ENCODE measurements at places on chromosomes 2 and 18.

GRCh38 chr2:238872026-238872425 is 24.1 kb downstream of the TWIST2 start:
- DNase-seq: no peak

DNA sequence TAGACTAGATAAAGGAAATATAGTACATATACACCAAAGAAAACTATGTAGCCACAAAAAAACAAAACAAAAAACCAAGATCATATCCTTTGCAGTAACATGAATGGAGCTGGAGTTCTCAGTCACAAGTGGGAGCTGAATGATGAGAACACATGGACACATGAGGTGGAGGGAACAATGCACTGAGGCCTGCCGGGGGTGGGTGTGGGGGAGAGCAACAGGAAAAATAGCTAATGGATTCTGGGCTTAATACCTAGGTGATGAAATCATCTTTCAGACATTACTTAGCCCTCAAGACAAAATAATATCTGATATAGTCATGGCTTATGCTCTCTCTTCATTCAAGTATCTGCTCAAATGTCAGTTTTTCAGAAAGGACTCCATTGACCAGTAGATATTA is 930.6 kb downstream of the LRP1B start:
- DNase-seq: peak; percentile 37

- DNase-seq: no peak
Observed at GRCh38 chr2:129910446-129911362, 68.8 kb upstream of the RAB6C start.

DNA sequence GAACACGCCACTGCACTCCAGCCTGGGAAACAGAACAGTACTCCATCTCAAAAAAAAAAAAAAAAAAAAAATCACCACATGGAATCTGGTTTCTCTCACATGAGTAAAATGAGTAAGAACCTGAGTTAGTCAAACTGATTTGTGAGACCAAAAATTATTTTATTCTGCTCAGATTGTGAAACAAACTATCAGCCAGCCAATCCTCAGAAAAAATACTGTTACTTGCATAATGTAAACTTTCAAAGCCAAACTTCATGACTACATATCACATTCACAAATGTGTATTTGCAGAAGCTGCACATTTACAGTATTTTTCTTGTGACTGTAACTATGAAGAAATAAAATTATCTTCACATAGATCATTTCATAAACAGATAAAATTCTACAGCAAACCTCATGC is 23.2 kb downstream of the SUMO1 start:
- DNase-seq: no peak

DNA sequence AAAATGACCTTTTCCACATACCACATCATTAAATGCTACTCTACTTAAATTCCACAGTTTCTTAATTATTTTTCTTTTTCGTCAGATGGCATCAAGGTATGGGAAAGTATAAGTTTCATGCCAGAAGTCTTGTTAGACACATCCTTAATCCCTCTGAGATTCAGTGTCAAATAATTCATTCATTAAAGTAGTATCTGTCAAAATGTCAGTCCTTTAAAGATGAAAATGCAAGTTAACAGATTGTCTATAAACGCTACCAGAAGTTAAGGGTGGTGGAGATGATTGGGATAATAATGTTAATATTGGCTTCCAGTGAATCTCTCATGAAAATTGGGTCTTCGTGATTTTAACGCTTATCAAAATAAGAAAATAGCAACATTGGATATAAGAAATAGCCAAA is 504.2 kb upstream of the LINC00305 start:
- no peak for DNase-seq

- no peak for DNase-seq
Observed at GRCh38 chr2:120846406-120847095, 110.9 kb downstream of the GLI2 start.

DNA sequence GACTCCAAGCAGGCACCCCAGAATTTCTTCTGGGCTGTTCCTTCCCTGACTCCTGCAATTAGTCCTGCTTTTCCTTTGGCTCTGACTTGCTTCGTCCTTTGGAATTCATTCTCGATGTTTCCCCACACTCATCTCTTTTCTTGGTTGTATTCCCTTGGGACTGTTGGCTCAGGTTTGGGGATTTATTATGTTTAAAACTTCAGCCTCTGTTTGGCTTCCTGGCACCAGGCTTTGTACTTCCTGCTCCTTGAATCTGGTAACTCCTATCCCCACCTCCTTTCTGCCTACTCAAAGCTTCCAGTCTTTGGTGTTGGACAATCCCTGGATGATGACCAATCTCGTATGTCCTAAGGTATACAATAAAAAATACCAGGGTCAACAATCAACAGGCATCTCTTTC is 1.8 kb upstream of the KCNE4 start:
- DNase-seq: no peak

GRCh38 chr2:9230051-9230802 is 23.6 kb downstream of the ASAP2 start:
- DNase-seq: no peak

DNA sequence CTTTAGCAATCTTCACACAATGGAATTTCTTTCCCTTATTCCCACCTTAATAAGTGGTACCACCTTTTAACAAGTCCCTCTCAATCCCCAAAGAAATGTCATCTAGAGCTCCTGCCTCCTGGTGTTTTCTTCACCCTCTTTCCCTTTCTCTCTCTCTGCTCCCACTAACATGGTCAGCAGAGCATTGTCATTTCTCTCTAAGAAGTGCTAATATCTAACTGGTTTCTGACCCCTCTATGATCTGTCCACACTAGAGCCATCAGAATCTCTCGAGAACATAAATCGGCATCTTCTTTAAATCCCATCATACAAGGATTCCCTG is 161.2 kb upstream of the DTNA start:
- DNase-seq: no peak

GRCh38 chr2:193373120-193373519 is 1178.4 kb upstream of the TMEFF2 start:
- no peak for DNase-seq

DNA sequence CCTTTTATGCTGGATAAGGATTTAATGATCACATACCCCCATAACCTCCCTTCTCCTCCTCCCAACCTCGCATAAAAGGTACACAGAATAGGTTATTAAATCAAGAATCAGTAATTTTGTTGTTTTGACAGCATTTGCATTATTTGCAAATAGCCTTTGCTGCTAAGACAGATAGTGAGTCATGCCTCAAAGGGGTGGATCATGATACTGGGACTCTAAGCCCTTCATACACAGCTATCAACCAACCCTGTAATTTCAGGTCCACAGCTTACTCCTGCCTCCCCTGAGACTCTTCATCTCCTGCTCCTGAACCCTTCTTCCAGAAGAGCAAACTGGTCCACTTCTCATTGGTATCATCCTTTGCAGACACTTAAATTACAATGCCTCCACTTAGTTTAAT is 73.8 kb upstream of the KLHL29 start:
- no peak for DNase-seq

DNA sequence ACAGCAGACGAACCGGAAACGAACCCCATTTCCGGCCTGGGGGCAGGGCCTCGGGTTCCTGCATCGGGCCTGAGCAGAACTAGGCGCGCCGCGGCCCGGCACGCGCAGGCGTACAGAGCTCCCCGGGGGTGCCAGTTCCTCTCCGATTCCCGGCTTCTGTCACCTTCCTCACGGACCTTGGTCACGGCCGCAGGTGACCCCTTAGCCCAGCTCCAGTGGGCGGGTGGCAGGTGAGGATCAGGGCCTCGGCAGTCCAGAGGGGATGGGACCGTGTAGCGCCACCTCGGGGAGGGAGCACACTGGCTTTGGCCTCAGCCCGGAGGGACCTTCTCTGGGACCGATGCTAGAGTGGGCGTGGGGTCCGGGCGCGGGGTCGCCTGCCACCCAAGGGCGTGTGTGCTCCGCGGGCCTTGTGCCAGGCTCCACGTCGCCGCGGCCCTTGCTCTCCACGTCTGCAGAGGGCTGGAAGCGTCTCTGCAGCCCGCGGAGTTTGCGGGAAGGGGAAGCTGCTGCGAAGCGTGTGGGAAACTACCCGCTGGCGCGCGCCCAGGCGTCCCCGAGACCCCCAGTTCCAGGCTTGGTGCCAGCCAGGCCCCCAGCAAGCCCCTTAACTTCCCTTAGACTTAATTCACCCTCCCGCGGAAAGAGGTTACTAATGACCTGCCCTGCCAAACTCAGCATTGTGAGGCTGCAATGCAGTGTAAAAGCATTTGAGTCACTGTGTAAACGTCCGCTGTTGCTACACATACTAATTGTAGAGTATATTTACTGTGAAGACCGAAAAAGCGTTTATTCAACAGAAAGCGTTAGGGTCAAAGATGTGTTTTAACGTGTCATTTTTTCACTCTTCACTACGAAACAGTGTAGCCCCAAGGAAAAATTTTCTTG is at the start of gene TRAPPC12:
TRAPPC12 (plus strand) TSS at position 48 of the 888 bp plus-strand sequence. CDS start 7,930 bp downstream, outside the sequence.
- peak; percentile 87 for DNase-seq

DNA sequence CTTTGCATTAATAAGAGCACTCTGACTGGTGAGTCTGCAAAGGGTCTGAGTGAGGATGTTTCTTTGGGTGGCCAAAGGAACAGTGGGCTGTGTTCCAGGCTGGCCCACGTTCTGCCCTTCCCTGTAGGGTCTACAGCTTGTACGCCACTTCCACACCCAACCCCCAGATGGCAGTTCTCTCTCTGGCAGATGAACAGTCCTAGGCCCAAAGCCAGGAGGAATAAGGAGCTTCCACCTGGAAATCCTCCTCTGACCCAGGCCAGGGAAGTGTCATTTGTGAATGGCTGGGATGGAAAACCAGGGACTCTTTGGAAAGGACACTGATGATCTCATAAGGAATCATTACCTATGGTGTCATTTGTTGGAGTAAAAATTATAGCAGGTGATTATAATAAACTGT is 6.6 kb downstream of the OTOF start:
- DNase-seq: no peak

DNA sequence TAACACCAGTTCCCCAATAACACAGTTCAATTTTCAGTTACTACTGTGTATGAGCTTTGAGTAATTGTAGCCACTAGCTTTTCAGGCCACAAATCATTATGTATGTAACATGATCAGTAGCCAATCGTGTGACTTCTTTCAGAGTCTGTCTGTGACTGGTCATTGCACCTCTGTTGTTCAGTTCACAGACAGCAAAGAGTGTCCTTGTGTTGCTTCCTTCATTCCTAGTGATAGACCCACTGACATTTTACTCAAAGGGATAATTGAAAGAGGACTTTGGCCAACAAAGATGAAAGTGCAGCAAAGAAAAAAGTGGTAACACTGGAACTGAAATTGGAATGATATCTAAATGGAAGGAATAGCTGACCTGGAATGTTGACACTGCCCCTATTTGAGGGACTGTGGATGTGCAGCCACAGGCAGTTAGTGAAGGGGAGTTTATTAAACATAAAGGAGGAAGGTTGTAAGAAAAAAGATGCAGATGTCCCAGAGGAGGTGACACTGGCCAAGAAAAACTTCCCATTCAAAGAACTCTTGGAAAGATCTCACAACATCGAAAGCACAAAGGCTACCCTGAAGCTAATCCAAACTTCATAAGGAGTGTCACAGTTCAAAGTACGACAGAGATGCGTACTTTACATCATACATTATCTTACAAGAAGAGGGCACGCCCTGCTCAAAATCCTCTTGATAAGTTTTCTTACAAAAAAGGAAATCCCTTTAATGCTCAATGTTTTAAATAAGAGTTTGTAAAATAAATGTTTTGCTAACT is 19.3 kb downstream of the TTC39C start:
- no peak for DNase-seq

DNA sequence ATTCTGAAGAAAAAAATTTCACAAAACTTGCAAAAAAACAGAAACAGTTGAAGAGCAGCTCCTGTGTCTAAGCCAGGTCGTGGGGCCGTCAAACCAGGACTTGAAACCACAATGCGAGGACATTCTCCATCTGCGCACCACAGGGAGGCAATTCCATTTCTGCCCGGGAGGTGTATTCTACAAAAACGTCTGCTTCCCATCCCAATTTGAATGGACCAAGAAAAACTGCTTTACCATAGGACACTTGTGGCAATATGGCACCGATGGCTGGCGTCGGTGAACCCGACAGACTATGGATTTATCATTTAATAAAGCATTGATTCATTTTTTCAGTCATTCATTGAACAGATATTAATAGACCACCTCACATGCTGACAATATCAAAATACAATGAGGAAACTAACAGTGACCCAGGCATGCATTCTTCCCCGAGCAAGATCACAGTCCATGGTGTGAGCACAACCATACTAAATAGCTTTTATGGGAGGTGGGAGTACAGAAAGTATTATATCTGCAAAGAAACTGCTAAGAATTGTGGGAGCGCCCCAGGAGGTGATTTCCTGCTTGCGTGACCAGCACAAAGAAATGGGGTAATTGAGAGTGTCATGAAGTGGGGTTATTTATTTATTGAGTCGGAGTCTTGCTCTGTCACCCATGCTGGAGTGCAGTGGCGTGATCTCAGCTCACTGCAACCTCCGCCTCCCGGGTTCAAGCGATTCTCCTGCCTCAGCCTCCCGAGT is 10.5 kb upstream of the ZAP70 start:
- no peak for DNase-seq

GRCh38 chr2:199452991-199453379 is 4.8 kb downstream of the SATB2 start:
- no peak for DNase-seq
